ENCODE measurements at places on chromosomes 2 and 18.
A peak's percentile ranks its signal among the peaks of the same experiment; 100 is the strongest.

GRCh38 chr2:213958086-213958485, 452.8 kb upstream of the VWC2L start:
- DNase-seq: no peak

DNA sequence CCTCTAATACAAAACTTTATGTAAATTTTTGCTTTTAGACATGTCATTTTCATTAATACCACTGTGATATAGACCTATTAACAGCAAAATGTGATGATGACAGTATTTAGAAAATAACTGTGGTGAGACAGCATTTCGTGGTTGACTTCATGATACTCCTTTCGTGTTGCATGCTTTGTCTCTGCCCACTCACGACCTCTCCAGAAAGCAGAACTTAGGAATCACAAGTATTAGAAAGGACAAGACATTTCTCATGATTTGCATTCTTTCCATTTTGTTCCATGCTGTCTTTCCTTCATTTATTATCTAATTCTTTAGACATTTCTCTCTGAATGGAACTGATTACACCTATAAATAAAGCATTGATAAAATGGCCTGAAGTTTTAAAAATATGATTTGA, 85.2 kb upstream of the POU3F3 start:
- DNase-seq: no peak

GRCh38 chr2:66334237-66335029, 100.5 kb upstream of the MEIS1 start:
- no peak for DNase-seq

DNA sequence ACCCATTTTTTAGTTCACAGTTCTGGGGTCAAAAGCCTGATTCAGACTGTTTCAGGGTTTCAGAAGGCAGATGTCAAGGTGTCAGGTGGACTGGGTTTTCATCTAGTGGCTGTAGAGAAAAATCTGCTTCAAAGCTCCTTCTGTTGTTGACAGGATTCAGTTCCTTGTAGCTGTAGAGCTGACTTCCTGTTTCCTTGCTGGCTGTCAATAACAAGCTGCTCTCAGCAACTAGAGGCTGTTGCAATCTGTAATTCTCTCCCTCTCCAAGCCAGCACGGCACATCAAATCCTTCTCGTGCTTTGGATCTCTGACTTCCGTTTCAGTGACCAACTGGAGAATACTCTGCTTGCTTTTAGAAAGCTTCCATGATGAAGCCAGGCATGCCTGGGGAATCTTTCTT, 179.4 kb downstream of the DOK6 start:
- DNase-seq: no peak

DNA sequence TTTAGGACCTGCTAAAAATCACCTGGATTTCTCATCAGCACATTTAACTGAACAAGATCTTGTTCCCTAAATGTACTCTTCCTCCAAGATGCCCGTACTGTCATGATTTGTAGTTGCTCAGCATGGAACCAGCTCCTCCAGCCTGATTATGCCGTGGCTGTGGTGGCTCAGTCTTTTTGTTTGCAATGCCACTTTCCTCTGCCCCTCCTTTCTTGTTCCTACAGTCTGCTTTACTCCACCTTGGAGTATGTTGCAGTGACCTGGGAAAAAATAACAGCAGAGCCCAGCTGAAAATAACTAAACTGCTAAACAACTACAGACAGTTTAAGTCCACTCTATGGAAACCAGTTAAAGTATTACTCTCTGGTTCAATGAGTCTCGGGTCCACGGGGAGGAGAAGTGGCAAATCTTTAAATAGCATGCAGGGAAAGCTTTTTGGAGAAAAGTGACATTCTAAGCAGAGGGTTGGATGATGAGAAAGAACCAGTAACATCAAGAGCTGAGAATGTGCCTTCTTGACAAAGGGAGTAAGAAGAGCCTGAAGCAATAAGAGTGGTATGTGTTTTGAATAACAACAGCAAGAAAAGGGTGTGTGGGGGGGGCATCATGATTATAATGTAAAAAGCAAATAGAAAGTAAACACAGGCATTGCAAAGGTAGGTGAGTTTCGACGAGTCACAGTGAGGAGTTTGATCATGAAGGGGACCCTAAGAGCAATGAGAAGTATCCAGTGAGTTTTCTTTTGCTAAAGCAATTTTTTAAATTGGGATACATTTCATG, 225.7 kb downstream of the TMX3 start:
- DNase-seq: no peak

GRCh38 chr2:75728614-75729419, 18.1 kb upstream of the GCFC2 start:
- DNase-seq: no peak

GRCh38 chr18:10401521-10401920, 52.9 kb upstream of the APCDD1 start:
- no peak for DNase-seq

- DNase-seq: peak; percentile 59
Measured at GRCh38 chr2:222708274-222708710, 36.8 kb downstream of the MOGAT1 start.

- no peak for DNase-seq
Measured at GRCh38 chr2:48620604-48621003, 2.9 kb downstream of the GTF2A1L start.

GRCh38 chr18:47407736-47408135, 156.3 kb upstream of the SKOR2 start:
- DNase-seq: no peak

Data from T-helper 2 cell (primary cell).